Mesangial cell (primary cell): ENCODE measurements at places on chromosomes 5 and 9. TPM values are rescaled to one million over a fixed set of nuclear protein-coding genes. Genes with fewer than 3 reads are reported as not detected.

The GCNT4 gene
- total RNA-seq, result 0.65 and 1.1 TPM in 2 replicates

The TMEM232 gene
- under 0.01 and 1.3 TPM in 2 replicates for total RNA-seq

The SKP2 gene
- 25.6 and 31.3 TPM in 2 replicates for total RNA-seq

The BASP1 gene
- 47.9 and 73.3 TPM in 2 replicates for total RNA-seq

The NKD2 gene
- 0.13 TPM in 1 of 2 replicates, not detected in the other for total RNA-seq

The APBA1 gene
- total RNA-seq, result 1.1 and 8.0 TPM in 2 replicates

The DIPK1B gene
- 8.3 and 18.1 TPM in 2 replicates for total RNA-seq

The IFNE gene
- 0.25 TPM in 1 of 2 replicates, not detected in the other for total RNA-seq

The EQTN gene
- not detected in 2 replicates for total RNA-seq

The ZBED3 gene
- 3.3 and 15.8 TPM in 2 replicates for total RNA-seq

The STRBP gene
- 7.9 and 9.8 TPM in 2 replicates for total RNA-seq

The PCDHB13 gene
- 0.16 and 1.1 TPM in 2 replicates for total RNA-seq

The CDH9 gene
- total RNA-seq, result 0.25 TPM in 1 of 2 replicates, not detected in the other

The SHLD3 gene
- 1.4 and 1.5 TPM in 2 replicates for total RNA-seq

The RFESD gene
- total RNA-seq, result 0.98 and 3.7 TPM in 2 replicates

The NME5 gene
- total RNA-seq, result 1.5 and 2.3 TPM in 2 replicates

The BHMT2 gene
- total RNA-seq, result 0.98 and 4.2 TPM in 2 replicates

The PTGES gene
- 5.1 and 52.4 TPM in 2 replicates for total RNA-seq

The SMC5 gene
- 8.5 and 9.9 TPM in 2 replicates for total RNA-seq

The FRRS1L gene
- 0.33 and 0.89 TPM in 2 replicates for total RNA-seq

The PCDHB15 gene
- 0.16 and 1.0 TPM in 2 replicates for total RNA-seq

The C7 gene
- 0.38 TPM in 1 of 2 replicates, not detected in the other for total RNA-seq

The NUDT2 gene
- 30.6 and 34.5 TPM in 2 replicates for total RNA-seq

The GPR151 gene
- not detected in 2 replicates for total RNA-seq

The C5orf46 gene
- 0.63 and 1.1 TPM in 2 replicates for total RNA-seq

The ARHGEF37 gene
- 1.3 and 2.4 TPM in 2 replicates for total RNA-seq

The VCAN gene
- total RNA-seq, result 284 and 1,012 TPM in 2 replicates

The PCA3 gene
- total RNA-seq, result not detected in 2 replicates

The CENPK gene
- total RNA-seq, result 3.4 and 15.5 TPM in 2 replicates

The LPAR1 gene
- 9.9 and 13.7 TPM in 2 replicates for total RNA-seq
